ENCODE measurements at places on chromosomes 13 and 19.
A peak's percentile ranks its signal among the peaks of the same experiment; 100 is the strongest.

DNA sequence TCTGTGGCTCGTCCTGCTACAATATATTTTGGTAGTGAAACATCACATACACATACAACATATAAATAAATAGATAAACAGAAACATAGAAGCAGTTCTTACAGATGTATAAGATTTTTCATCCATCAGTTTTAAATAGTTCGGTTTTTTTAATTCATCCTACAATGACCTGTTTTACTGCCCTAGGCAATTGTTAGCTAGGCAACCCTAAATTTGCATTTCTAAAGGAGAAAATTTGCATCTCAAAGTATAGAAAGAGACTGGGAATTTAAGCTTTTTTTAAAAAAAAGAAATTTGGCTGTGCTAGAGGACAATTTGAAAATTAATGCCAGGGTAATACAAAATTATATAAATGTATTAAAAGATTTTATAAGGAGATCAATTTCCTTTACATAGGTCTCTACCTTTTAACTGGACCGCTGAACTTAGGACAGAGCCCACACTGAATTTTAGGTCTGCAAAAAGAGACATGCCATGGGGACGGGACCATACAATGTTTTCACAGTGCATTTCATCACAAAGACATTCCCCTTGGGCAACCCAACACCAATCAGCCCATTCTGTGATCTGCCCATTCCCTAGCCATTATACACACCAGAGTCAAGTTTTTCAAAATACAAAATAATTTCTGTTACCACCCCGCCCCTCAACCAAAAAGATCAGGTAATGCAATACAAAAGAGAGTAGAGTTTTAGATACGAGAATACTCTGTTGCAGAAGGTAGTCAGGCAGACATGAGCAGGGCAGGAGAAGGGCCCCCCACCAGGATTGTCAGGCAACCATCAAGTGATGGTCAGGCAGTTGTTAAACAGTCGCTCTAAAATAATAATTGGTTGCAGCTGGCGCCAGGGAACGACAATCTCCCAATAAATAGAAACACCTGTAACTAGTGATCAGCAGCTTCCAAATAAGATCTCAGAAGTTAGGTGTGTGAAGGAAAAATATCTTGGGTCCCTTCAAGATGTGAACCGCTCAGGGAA, 299.7 kb upstream of the SGCG start:
- DNase-seq, result no peak

DNA sequence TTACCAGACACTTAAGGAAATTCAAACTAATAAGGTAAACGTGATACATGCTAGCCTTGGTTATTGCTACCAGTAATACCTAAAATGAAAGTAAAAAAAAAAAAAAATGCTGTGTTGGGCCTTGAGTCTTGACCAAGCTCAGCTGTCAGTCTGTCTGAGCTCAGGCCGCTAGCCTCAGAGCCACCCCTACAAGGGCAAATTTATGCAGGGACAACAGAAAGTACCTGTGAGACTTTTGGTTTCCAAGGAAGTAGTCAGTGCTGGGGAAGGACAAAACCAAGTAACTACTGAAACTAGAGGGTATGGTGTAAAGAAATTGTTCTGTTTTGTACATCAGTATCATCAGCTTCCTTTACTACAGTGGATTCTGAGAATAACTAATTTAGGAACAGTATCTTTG, 134.3 kb upstream of the SLITRK5 start:
- DNase-seq, result no peak

DNA sequence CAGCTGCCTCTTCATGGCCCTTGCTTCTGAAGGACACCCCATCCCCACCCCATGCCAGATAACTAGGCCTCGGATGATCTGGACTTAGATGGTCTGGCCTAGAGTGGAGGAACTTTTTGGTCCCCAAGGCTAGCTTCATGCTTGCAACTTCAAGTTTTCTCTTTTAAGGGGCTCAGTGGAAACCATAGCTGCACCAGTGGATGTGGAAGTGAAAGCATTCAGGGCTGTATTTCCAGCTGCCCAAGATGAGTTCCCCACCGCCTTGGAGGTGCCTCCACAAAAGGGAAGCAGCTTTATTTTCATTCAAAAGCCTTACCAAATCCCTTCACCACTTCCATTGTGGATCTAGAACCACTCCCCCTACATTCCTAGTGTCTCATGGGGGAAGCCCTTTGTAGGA, 17.6 kb upstream of the GSX1 start:
- no peak for DNase-seq

- DNase-seq, result no peak
Measured at GRCh38 chr19:50290011-50290410, 39.2 kb downstream of the KCNC3 start.

DNA sequence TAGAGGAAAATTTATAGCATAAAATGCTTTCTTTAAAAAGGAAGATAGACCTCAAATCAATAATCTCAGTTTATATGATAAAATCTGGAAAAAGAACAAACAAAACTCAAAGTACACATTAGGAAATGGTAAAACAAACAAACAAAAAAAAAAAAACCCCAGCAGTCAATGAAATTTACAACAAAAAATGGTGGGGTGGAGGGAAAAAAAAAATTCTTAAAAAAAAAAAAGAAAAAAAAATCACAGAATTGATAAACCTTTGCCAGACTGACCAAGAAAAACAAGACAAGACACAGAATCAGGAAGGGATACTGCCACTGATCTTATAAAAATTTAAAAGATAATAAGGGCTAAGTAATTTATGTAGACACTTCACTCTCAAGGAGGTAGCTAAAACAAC, 11.2 kb downstream of the TUBGCP3 start:
- no peak for DNase-seq

- DNase-seq, result no peak
Measured at GRCh38 chr13:29564373-29564772, 31.1 kb downstream of the SLC7A1 start.

DNA sequence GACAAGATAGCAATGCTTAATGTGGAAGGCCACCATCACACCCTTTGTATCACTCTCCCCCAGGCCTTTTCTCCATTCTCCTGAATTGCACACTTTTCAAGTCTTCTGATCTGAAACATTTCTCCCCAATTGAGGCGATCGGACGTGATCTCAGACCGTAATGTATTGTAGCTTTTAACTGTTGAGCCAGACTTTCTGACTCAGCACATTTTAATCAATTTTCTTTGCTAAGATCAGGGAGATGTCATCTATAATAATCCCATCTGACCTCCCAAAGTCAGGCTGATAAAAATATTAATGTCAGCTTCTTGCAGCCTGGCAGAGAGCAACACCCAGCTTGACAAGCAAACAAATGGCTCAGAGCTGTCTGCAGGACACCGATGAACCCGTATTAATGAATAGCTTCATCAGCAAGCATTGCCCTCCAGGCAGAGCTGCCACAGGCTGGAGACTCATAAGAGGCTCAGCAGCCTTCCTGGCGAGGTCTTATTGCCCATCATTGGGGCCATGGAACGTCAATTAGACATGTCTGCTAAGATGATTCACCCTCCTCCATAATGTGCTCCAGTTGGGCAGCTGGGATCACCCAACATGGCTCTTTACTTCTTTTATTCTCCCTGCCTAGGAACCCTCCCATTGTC, 60.2 kb upstream of the UQCRFS1 start:
- DNase-seq, result no peak

DNA sequence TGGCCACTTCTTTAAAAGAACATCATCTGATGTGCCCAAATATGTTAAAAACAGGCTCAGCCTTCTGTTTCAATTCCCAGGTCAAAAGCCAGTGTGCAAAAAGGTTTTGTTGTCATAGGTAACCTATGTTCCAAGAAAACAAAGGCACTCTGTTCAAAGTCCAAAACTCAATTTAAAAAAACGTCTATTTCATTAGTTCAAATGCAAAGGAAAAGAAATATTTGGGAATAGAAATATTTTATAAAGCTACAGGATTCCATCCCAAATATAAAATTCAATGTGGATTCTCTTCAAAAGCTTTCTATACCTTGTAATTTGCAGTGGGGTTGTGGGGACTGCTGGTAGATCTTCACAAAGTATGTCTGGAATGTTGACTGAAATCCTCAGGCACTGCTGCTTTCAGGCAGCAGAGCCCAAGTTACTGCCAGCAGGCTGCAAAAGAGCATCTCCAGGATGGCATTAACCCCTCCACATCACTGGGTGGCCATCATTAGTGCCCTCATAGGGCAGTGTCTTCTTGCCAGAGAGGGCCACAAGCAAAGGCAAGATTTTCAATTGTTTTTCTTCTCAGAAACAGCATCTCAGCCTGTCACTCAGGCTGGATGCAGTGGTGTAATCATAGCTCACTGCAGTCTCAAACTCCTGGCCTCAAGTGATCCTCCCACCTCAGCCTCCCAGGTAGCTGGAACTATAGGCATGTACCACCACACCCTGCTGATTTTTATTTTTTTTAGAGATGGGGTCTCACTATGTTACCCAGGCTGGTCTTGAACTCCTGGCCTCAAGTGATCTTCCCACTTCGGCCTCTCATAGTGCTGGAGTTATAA, 22.8 kb upstream of the STK24 start:
- DNase-seq, result peak; percentile 64

DNA sequence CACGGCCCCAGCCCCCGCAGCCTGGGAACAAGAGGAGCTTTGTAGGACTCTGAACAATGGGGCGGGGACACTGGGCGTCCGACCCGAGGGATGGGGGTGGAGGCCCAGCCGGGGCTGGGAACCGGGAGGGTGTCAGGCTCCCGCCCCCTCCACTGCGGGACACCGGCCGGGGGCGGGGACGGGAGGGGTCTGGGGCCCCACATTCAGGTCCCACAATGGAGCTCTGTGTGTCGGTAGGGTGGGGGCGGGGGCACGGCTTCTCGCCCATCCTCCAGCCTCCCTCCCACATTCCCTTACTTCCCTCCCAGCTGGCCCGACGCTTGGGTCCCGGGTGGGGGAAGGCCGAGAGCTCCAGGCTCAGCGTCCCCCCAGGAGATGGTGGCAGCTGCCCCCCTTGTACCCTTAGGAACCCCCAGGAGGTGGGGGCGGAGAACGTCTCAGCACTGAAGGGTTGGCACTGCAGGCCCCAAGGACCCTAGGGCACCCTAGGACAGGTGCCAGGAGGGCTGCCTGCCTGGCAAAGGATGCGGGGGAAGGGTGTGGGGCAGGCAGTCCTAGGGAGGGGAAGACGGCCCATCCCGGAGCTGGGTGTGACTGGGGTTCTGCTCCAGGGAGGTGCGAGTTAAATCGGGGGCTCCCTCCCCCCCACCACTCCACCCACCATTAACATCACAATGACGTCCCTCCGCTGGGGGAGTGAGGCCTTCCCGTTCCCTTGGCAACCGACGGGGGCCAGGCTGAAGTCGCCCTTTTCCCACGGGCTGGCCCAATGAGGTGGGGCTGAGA, 5.3 kb downstream of the TTYH1 start:
- DNase-seq, result peak; percentile 16

DNA sequence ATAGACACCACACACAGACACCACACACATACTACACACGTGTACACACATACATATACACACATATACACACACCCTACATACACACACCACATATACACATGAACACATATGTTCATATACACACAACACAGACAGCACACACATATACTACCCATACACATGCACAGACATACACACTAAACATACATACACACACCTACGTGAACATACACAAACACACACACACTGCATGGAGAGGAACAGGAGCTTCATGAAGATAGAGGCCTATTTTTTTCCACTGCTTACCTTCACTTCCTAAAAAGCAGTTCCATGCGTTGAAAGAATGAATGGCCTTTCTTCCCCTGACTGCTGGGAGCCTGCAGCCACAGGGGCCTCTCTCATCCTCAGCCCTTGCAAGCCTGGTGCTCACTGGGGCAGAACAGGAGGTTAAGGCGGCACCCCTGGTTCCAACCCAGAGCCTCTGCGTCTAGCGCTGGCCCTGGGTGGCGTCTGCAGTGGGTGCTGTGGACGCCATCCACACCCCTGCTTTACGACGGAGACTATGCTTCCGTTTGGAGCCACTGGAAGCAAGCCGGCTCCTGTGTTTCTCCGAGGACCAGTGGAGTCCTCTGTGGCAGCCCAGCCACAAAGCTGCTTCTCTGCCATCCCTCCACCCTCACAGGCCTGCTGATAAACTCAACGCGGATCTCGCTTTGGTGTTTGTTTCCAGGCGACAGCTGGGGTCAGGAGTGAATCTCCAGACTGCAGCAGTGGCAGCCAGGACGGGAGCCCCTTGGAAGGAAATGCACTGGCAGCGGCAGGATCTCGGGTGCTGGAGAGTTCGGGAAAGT, 1.9 kb upstream of the RASA3 start:
- no peak for DNase-seq

DNA sequence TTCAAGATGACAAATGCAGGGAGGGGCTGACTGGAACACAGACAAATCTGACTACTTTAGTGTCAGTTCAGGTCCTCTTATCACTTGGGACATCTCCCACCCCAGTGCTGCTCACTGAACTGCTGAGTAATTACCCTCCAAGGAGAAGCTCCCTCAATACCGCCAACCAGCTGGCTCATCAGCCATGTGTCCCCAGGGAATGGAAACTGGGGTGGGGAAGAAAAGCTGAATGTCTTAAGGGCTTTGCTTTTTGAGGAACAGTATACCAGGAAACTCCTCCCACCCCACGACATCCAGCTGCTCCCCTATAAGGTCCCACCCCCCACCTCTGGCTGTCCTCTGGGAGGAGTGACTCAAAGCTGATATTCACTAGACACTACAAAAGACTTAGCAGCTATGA, 2.0 kb downstream of the ZNF823 start:
- peak; percentile 73 for DNase-seq

DNA sequence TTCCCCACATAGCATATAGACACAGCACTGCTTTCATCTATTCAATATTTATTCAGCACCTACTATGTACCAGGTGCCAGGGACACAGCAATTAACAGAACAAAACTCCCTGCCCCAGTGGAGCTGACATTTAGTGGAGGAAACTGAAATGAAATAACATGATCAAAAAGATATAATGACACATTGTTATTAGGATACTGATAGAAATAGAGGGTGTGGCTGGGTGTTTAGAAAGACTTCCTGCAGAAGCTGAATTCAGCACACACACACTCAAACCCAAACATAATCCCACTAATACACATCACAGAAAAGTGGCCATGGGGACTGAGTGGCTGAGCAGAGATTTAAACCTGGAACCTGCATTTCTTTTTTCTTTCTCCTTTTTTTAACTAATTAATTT, 3.8 kb upstream of the CDC37 start:
- no peak for DNase-seq

DNA sequence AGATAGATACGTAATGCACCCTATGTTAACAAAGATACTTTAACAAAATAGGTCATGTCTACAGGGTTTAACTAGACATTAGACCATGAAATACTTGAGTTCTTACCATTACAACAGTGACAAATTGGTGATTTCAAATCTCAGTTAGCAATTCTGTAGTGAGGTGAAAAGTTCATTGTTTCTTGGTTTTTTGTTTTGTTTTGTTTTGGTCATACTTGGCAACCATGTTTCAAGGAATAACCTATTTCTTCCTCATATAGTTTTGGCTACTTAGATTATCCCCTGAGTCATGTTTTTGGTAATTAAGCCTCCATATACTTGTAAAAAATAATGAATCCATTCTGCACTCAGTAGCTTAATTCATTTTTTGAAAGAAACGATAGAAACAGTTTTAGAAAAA, 1200.4 kb downstream of the DIAPH3 start:
- DNase-seq, result no peak

- DNase-seq, result no peak
Measured at GRCh38 chr19:21571316-21571715, 65.9 kb downstream of the ZNF429 start.

GRCh38 chr19:33740811-33741396, 55.8 kb upstream of the KCTD15 start:
- DNase-seq, result peak; percentile 48

GRCh38 chr19:54179921-54180461, 7.0 kb upstream of the TMC4 start:
- DNase-seq, result no peak

GRCh38 chr19:50601407-50602088, 33.3 kb upstream of the LRRC4B start:
- DNase-seq, result no peak

All from GM03348 (cell line).